ENCODE measurements at places on chromosomes 7 and 10.

DNA sequence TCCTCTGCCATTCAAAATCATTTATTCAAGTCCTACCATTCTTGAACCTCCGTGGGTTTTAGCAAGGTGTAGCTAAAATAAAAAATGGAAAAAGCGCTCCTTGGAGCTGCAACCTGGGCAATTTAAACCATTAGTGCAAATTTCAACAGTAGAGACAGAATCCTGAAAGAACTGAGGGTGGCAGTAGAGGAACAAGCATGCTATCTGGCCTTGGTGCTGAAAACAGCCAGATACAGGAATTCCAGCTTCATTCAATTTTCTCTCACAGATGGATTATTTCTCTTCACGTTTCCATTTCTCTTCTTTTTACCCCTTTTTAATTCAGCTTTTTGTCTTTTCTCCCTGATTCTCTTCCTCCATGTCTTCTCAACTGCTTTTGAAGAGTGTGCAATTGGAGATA lies 77.7 kb downstream of the OTUD1 start:
- no peak for DNase-seq

DNA sequence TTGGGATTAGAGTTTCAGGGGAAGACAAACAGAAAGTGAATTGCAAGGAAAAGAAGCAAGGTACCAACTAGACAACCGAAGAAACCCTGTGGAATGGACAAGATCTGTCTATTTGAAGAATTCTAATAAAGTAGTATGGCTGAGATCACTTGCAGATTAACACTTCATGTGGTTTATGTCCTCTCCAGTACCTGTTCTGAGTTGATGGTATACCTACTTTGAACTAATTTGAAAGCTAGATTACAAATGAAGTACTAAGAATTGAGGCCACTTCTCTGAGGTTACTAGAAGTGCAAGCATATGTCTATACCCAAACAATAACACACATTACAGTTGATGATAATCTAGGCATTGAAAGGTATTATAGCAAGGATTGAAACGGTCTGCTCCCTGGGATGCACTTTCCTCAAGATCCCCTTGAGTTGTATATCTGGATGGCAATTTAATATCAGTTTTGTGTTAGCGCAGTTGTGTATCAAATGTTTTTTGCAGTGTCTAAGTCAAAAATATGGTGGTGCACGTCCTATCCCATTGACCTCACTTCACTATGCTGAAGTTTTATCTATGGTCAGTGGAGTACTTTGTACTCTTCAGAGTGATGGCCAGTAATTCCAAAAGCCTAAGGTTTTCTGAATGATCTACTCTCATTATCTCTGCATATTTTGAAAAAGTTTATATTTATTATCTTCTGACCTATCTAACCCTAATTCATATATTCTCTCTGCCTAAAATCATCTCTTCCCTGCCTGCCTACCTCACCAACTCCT lies 25.9 kb downstream of the ZNF277 start:
- DNase-seq = no peak

GRCh38 chr10:49265885-49266284 lies 33.1 kb upstream of the C10orf71 start:
- no peak for DNase-seq

- DNase-seq = no peak
These were observed 77.7 kb downstream of the GRID1 start for GRCh38 chr10:86288695-86289576.

DNA sequence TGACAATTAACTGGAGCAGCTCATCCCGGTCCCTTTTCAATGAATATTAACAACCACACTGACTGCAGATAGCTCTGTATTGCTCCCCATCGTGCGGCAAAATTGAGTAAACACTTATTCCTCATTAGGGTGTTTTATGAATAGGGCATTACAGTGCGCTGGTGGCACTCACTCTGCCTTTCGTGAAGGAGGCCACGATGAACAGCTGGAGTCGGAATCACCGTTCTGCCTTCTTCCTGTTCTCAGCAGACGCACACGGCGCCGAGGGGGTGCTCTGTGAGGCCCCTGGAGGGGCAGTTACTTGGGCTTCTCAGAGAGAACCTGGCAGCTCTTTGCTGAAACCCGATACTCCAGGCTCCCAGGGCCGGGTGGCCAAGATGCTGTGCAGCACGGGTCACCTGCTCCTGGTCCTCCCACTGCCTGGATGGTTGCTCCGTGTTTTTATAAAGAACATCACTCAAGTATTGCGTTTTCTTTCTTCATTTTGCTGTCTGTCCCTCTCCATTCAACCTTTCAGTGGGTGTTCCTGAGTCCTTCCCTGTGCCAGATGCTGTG lies 241.9 kb downstream of the GLRX3 start:
- no peak for DNase-seq

DNA sequence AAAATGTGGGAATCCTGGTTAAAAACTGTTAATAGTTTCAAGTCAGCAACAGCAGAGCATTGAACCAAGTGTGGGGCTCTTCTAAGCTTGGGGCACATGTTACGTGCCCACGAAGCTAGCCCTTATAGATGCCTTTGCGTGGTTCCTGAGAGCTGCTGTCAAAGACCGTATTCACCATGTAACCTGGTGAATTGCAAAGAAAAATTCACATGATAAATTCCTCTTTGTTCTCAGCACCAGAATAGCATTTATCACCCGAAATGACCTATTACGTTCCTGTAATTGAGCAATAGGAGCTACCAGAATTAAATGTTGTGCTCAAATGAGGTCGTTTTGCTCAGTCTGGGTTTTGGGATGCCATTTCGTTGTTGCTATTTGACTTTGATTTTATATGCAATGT lies 202.6 kb upstream of the PRPS1L1 start:
- DNase-seq = no peak

DNA sequence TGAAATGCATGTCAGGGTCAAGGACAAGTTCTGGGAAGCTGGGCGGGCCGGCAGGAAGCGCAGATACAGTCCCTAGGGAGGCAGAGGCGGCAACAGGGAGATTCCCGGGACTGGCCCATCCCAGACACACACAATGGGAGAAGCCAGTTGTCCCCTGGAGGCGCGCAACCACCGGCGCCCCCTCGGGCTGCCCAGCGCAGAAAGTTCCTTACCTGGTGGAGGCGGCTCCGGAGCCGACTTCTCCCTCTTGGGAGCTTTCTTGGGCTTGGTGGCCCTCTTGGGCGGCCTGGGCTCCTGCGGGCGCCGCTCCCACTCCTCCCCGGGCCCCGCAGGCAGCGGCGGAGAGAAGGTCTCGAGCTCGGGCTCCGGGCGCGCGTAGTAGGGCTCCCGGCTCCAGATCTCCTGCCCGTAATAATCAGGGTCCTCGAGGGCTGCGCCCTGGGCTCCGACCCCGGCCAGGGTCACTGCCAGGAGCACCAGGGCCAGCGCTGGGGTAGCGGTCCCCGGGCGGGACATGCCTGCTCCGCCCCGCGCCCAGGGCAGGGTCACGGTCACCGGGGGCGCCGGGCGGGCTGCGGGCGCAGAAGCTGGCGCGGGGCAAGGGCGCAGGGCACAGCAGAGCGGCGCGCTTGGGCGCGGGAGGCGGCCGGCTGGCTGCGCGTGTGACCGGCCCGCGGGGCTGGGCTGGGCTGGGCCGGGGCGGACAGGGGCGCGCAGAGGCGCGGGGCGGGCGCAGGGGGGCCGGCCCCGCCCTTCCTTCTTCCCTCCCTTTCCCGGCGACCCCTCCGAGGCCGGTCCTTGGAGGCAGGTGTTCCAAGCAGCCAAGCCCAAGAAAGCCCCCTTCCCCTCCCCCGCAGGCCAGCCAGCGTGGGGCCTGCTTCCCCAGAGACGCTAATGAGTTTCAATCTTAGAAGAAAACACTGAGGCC lies at the start of gene CPXM2:
TSS of gene CPXM2 (minus strand) at position 664 of the 928 bp plus-strand sequence. CDS start at position 516, 148 bp downstream.
- no peak for DNase-seq

DNA sequence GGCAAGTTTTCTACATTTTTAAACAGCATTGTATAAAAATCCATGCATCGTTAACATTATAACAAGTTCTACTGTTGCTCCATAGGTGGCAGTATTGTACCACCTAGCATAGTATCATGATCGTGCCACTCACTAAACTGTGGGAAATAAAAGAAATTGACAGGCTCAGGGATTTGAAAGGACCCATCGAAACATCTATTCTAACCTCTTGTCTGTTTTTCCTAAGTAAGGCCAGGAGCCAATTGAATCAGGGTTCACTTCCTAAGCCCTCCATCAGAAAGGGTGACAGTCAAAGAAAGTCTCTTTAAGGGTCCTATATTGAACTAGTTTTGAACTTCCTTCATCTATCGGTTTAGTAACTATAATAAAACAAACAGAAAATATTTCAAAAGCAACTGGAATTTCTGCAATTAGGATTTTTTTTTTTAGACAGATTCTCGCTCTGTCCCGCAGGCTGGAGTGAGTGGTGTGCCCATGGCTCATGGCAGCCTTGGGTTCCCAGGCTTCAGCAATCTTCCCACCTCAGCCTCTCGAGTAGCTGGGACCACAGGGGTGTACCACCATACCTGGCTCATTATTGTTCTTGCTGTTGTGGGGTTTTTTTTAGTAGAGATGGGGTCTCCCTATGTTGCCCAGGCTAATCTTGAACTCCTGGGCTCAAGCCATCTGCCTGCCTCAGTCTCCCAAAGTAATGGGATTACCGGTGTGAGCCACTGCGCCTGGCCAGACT lies 9.4 kb downstream of the HACD1 start:
- peak; percentile 35 for DNase-seq

DNA sequence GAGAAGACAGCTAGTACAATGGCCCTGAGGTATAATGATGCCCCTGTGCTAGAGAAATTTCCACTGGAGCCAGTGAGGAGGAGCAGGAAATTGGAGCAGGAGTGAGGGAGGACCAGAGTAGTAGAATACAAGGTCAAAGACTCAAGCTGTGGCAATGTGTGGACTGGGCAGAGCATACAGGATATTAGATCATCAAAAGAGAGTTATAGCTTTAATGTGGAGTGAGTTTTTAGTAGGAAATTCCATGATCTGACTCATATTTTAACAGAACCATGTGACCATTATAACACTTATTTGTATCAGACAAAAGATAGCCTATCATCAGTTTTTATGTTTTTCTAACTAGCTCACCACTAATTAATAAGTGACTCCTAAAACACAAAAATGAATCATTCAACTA lies 154.1 kb downstream of the DGKB start:
- DNase-seq = no peak

DNA sequence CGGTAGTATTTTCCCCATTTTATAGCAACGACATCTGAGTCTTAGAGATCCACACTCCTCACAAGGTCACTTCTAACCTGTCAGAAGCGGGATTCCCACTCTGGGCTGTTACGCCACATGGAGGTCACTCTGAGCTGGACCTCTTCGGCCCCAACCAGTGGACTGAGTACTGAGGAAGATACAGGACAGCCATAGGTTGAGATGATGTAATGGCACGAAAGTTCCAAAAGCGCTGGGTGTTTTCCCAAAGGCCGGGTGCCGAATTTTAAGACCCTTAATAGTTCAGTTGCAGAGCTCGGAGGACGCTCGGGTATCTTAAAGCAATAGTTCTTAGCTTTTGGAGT lies 699 bp downstream of the GHITM start:
- no peak for DNase-seq

DNA sequence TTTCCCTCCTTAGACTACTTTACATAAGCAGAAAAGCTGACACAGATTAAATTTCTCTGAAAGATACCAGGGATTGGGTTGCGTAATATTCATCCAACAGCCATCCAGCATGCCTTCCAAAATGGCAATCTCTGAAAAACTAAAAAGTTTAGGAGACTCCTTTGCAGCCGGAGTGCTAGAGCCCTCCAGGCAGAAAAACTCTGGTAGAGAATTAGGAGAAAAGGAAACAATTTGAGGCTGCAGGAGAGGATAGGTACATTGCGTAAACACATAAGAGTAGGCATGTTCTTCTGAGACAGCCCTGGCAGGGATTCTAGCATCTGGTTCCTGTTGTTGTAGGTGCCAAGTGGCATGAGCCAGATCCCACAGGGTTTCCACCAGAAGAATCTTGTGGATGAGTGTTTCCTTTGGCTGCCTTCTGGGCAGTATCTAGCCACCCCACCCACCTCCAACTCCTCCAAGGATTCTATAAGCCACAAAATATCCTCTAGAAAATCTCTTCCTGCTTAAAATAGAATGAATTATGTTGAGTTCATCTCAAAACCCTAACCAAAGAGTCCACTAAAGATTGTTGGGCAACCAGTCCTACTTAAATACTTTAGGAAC lies 402.4 kb downstream of the HGF start:
- DNase-seq = no peak
